ENCODE measurements at places on chromosomes 1 and 21. TPM values are rescaled to one million over a fixed set of nuclear protein-coding genes. Genes with fewer than 3 reads are reported as not detected.
A peak's percentile ranks its signal among the peaks of the same experiment; 100 is the strongest.

DNA sequence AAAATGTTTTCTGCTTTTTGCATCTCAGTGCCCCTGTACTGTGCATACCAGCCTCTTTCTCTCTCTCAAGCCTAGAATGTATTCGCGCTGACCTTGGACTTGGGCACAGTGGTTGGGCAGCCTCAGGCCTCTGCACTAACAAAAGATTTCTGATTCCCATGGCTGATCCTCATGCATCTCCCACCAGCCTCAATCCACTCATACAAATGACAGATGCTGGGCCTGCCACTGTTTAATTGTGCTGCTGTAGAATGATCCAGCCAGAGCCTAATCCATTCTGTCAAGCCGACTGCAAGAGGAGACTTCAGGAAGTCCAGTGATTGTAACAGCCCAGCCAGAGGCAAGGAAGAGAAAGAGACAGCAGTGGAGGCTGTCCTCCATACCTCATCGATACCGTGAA, 180.8 kb downstream of the ASTN1 start:
- DNase-seq, result no peak

DNA sequence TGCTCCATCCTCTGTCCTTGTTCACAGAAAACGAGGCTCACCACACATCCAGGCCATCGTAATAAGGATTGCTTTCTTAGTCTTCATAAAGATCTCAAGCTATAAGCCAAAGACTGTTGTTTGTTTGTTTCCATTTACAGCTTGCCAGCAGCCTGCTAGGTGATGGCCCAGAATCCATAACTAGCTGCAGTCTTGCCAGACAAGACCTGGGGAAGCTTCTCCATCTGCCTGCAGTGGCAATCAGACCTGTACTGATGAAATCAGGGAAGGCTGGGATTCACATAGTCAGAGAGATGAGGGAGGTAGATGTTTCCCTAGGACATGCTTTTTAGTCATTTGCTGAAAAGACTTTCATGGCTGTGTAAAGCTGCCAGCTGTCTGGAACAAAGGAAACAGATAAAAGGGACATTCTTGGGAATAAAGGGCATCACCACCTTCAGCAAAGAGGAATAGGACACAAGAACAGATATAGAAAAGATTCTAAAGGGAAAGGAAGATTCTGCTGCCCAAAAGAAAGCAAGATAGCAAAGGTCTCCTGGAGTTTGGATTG, 51.0 kb downstream of the MT1HL1 start:
- no peak for DNase-seq

DNA sequence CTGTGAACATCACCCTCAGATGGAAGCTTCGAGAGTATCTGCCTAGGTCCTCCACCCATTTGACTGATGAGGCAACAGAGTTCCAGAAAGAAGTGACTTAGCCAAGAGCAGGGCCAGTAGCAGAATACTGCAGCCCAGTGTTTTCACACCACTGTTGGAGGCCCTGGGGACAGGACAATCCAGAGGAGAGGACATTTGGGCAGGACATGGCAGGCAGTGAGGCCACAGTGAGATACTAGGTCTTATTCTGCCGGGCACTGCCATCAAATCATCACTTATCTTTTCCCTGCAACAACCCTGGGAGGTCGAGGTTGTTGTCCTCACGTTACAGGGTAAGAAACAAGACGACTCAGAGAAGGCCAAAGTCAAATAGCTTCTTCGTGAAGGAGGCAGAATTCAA, 5.5 kb upstream of the FOXO6 start:
- DNase-seq, result no peak

DNA sequence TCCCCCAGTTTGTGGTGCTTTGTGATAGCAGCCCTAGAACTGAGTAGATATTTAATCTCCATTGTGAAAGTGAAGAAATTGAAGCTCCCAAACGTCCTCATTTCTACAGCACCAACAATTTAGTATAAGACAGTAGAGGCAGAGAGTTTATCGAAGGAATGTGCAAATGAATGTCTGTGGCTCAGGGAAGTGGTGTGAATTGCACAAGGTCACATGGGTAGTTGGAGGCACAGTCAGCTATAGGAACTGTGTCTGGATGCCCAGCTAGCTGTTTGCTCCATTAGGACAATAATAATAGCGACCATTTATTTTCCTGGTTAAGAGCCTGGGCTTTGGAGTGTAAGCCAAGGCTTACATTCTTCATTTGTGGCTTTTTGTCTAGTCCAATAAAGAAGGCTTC, 144.4 kb upstream of the USP24 start:
- DNase-seq, result no peak

GRCh38 chr1:1437033-1437903, 1.8 kb downstream of the VWA1 start:
- DNase-seq, result peak; percentile 22

DNA sequence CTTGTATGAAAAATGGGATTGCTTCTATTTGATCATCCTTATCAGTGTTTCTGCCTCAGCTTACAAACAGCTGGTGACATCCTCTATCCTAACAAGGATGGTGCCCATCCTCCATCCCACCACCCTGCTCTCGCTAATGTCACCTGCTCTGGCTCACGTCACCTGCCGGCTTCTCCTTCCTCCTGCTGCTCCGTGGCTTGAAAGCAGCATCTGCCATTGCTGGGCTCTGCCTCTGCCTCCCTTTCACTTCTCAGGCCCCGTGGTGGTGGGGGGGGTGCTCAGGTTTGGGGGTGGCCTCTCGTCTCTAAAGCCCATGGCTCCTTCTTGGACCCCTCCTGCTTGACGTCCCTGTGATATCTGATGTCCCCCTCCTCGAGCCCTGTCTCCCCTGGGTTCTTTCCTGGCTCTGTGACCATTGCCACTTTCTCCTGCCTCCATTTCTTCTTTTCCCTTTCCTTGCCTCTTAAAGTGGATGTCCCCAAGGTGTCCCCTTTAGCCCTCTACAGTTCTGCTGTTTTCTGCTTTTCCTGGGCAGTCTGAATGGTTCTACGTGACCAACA, 135.5 kb upstream of the ERRFI1 start:
- no peak for DNase-seq

- no peak for DNase-seq
Observed at GRCh38 chr1:153571706-153572105, 6.1 kb upstream of the S100A2 start.

DNA sequence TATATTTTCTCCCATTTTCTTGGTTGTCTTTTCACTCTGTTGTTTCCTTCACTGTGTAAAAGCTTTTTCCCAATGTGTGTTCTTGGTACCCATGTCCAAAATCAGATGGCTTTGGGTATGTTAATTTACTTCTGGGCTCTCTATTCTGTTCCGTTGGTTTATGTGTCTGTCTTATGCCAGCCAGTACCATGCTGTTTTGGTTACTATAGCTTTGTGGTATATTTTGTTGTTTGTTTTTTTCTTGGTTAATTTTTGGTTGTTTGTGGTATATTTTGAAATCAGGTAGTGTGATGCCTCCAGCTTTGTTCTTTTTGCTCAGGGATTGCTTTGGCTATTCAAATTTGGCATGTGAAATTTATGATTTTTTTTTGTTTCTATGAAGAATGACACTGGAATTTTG, 67.2 kb downstream of the SWT1 start:
- no peak for DNase-seq

GRCh38 chr1:208437401-208437800, 193.2 kb upstream of the PLXNA2 start:
- DNase-seq, result no peak

GRCh38 chr1:215970406-215970805, 403.3 kb downstream of the KCTD3 start:
- no peak for DNase-seq

DNA sequence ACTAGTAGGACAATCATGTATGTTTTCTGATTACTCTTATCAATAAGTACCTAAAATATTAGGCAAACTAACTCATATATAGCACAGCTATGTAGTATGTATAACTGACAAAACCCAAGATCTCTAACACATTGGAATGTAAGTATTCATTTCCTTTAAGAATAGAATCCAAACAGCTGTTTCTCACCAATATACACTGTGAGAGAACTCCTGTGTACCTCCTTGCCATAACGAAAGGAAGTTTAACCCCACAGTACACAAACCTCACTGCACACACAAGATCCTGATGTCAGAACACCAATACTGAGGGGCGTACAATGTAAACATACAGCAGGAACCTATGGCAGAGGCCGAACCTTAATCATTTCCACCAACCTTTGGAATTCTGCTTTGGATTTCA, 113.0 kb downstream of the SMYD3 start:
- no peak for DNase-seq

GRCh38 chr1:16965486-16966067, 14.8 kb downstream of the MFAP2 start:
- no peak for DNase-seq

DNA sequence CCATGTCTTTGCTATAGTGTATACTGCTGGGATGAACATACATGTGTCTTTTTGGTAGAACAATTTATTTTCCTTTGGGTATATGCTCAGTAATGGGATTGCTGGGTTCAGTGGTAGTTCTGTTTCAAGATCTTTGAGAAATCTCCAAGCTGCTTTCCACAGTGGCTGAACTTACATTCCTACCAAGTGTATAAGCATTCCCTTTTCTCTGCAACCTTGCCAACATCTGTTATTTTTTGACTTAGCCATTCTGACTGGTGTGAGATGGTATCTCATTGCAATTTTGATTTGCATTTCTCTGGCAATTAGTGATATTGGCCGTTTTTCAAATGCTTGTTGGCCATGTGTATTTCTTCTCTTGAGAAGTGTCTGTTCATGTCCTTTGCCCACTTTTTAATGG, 37.5 kb upstream of the ANGPTL1 start:
- DNase-seq, result no peak

The S100A6 gene
- total RNA-seq, result 518 TPM

The KRTAP12-1 gene
- total RNA-seq, result not detected

The KCNJ9 gene
- total RNA-seq, result 0.06 TPM

The OR2L13 gene
- not detected for total RNA-seq

The CYP4Z1 gene
- 1.1 TPM for total RNA-seq

The LORICRIN gene
- total RNA-seq, result not detected

The FAAH gene
- 6.3 TPM for total RNA-seq

The ASH1L gene
- total RNA-seq, result 45.9 TPM

The LRRN2 gene
- 6.4 TPM for total RNA-seq

The PRAMEF33 gene
- total RNA-seq, result not detected

The S100A2 gene
- total RNA-seq, result not detected

The TRIM67 gene
- 0.12 TPM for total RNA-seq

The RSPH1 gene
- total RNA-seq, result not detected

Data from left cardiac atrium (tissue), 4 donors.